ENCODE measurements at places on chromosomes 7 and 10.
A peak's percentile ranks its signal among the peaks of the same experiment; 100 is the strongest.

GRCh38 chr7:39125846-39126245 is 148.1 kb downstream of the POU6F2 start:
- ATAC-seq = no peak

DNA sequence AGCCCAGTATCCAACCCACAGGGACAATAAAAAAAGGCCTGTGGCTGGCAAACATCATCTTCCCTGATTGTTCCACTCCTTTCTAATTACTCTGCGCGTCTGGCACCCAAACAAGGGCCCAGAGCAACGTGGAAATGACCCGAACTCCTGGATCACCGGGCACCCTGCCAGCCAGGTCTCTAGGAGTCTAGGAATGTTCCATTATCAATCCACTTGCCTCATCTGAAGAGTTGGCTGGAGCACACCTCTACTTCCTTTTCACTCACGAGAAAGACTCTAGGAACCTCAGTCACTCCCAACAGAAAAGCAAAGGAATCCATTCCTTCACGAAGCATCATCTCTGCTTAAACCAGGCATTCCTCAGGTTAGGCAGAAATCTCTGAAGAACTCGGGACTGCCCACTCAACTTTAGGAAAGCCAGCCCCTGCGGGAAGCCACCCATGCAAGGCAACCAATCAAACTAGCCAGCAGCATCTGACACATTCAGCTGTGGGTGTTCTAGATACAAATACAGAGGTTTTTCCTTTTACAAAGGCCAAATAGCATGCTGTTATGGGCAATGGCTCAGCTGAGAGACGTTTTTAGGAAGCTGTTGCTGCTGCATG is 37.7 kb downstream of the ATXN7L1 start:
- no peak for ATAC-seq

GRCh38 chr10:96043893-96044715 is 721 bp downstream of the CCNJ start:
- ATAC-seq = peak; percentile 66

DNA sequence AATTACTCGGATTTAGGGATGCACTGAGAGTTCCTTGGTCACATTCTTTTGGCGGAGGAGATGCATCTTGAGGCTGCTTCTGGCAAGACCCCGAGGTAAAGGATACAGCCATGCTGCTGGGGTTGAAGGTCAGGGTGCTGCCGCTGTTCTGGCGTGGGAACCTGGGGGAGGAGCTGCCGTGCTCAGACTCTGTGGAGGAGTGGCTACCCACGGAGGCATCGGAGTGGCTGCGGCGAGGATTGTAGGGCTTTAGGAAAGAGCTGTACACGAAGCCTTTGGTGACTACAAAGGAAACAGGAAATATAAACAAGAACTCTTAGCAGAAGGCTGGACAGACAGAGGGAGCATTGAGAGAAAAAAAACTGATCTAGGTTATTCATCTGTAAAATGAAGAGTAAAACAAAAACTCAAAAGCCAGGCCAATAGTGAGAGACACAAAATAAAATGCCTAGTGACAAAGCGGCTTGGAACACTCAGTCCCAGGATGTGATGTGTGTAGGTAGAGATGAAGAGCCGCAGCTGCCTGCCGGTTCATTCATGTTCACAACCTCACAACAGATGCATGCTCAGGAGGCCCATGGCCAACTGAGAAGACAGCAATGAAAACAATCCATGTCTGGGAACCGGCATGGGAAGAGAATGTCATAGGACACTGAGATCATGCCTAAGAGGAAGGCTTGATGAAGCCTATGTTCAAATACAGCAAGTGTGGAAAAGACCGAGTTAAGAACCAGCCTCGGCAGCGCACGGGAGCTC is 97.8 kb downstream of the ABCC2 start:
- no peak for ATAC-seq

GRCh38 chr7:32335107-32335506 is 155.1 kb downstream of the LSM5 start:
- ATAC-seq = no peak

- no peak for ATAC-seq
These were observed 5.7 kb upstream of the ZNF862 start for GRCh38 chr7:149832332-149833041.

DNA sequence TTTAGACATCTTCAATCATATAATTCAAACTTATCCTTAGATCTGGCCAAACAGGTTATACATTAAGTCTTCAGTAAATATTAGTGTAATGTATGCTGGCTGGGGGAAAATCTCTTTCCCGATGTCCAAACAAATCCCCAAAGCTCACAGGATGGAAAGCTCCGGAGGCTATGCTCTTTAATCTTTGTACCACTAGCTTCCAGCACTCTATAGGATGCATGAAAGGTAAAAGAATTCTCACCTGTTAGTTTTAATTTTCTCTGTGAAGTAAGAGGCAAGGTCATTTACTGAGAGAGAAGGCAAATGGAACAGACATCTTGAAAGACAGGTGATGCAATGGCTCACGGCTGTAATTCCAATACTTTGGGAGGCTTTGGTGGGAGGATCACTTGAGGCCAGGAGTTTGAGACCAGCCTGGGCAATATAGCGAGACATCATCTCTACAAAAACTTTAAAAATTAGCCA is 99.8 kb upstream of the KIF5B start:
- no peak for ATAC-seq

DNA sequence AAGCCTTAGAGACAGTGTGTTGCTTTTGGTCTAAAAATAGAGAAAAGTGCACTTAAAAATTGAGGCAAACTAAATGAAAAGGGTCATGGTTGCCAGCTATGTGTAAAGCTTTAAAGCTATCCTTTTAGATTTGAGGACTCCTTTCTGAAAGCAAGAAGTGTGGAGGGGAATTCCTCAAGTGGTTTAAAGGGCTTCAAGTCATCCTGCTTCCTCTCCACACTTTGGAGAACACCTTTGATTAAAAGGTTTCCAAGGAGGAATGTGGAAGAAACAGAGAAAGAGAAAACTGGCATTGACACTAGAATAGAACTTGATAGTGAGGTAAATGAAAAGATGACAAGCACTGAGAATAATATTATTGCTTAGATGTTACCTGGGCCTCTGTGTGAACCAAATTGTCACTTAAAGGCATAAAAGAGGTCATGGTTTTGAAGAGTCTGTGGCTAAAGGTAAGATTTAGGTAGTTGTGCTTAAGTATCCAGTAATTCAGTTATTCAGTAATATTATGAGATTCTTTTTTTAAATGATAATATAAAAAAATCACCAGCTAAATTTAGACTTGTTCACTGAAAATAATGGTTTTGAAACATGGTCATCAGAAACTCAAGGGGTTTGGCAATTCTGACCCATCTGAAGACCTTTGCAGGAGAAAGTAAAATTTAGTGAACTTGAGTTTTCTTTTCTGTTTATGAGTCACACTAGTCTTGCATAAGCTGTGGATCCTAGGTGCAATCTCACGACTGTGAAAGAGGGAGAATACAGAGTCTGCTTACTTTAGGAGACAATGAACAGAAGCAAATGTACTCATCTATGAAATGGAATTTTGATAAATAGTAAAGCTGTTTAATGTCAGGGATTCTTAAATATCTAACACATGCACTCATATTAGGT is 466.0 kb downstream of the KIF20B start:
- peak; percentile 64 for ATAC-seq

- peak; percentile 9 for ATAC-seq
These were observed 631 bp downstream of the RTKN2 start for GRCh38 chr10:62268027-62268398.

DNA sequence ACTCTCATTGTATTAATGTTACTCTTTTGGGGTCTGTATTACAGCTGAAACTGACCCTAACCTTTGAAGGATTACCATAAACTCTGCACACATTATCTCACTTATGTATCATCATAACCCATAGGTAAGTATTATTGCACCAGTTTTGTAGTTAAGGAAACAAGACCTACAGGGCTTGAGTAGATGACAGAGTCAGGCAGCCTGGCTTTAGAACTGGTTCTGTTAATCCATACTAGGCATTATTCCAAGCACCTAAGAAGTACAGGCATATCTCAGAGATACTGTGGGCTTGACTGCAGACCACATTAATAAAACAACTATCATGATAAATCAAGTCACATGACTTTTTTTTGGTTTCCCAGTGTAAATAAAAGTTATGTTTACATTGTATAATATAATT is 17.1 kb upstream of the AKR1B1 start:
- ATAC-seq = no peak

DNA sequence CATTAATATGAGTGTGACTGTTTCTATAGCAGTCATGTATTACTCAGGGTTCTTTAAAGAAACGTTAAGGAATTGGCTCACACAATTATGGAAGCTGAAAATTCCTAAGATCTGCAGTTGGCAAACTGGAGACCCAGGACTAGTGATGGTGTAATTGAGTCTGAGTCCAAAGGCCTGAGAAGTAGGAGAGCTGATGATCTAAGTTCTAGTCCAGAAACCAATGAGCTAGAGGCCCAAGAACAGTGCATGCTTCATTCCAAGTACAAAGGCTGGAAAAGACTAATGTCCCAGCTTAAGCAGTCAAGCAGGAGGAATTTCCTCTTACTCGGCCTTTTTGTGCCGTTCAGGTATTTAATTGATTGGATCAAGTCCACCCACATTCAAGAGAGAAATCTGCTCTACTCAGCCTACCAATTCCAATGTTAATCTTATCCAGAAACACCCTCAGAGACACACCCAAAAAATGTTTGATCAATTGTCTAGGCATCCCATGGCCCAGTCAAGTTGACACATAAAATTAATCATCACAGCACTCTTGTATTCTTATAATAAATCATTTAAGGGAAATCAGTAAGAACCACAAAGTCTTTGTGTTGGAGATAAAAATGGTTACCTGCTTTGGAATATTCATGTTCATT is 312.1 kb downstream of the PRKG1 start:
- ATAC-seq = no peak

DNA sequence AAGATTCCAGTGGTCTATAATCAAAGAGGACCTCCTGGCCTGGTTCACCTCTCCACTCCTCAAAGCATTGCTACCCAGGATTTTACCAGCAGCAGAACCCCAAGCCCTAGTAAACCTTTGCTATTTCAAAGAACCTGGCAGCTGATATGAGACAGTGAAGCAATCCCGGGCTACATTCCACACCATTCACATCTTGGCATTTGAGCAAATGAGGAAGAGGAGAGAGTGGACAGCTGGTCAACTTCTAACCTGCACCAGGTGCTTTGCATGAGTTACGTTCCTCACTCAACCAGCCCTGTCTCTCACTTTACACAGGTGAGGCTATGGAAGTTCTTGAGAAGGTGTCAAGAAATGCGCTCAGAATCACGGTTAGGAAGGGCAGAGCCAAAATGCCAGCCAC is 1.1 kb downstream of the CCDC3 start:
- ATAC-seq = no peak

- ATAC-seq = no peak
These were observed 9.1 kb upstream of the DMBT1 start for GRCh38 chr10:122551450-122551849.

- ATAC-seq = peak; percentile 56
These were observed 28.2 kb upstream of the ZPBP start for GRCh38 chr7:50121286-50121685.

DNA sequence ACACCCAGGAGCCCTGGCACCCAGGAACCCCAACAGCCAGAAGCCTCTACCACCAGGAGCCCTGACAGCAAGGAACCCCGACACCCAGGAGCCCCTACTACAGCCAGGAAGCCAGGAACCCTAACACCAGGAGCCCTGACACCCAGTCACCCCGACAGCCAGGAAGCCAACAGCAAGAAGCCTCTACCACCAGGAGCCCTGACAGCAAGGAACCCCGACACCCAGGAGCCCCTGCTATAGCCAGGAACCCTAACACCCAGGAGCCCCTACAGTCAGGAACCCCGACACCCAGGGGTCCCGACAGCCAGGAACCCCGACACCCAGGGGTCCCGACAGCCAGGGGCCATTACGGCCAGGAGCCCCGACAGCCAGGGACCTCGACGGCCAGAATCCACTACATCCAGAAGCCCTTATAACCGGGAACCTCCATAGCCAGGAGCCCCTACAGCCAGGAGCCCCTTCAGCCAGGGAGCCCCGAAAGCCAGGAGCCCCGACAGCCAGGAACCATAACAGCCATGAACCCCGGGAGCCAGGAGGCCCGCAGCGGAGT is 440 bp upstream of the GLRX3 start:
- ATAC-seq = no peak

GRCh38 chr10:126549344-126549743 is 121.1 kb downstream of the C10orf90 start:
- no peak for ATAC-seq

DNA sequence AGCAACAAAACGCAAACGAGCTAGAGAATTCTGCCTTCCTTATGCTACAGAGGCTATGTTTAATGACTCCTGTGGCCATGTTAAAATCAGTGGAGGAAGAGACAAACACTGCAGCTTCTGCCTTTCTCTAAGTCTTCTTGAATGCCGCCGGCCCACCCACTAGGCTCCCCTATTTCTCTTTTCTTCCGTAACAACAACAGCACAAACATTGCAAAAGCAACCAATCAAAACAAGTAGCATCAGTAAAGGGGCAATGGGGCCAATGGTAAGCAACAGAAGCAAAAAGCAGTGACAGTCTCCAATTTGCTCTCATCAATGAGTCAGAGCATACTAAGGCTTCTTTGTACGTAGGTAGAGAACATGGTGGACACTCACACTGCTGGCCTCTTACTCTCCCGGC is 26.8 kb downstream of the DNAJC1 start:
- no peak for ATAC-seq

DNA sequence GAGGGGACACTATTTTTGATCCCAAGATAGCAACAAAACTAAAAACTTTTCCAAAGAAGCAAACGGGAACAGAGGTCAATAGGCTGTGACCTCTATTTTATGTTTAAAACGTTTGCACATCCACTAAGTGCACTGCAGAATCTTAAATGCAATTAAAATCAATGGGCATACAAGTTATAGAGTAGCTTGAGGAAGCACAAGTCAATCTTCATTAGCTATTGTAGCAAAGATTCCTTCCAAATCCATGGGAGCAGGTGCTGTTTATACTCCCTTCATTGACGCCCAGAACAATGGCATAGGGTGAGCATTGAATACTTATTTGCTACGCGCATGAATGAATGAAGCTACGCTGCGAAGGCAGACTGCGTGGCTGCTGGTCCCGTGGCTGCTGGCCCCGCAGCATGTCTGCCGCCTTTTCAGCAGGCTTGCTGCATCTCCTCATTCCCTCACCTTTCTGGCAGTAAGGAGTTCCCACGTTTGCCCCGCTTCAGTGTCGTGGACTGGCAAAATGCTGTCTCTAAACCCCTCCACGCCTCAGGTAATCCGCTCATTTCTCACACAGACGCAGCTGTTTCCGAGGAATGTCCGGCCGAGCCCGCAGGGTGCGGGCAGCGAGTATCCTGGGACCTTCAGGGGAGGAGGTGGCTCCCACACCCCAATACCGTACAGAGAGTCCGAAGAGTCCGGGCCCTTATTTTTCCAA is 754 bp upstream of the PHYHIPL start:
- ATAC-seq = no peak

Measured in stimulated activated memory B cell treated with anti-CD40 and anti-IgM and Interleukin-4, amounts not matched to agents 10 μg/mL and 1 μg/mL and 100 μg/mL, for 72 hours (primary cell).